ENCODE measurements at places on chromosomes 11 and 22.

DNA sequence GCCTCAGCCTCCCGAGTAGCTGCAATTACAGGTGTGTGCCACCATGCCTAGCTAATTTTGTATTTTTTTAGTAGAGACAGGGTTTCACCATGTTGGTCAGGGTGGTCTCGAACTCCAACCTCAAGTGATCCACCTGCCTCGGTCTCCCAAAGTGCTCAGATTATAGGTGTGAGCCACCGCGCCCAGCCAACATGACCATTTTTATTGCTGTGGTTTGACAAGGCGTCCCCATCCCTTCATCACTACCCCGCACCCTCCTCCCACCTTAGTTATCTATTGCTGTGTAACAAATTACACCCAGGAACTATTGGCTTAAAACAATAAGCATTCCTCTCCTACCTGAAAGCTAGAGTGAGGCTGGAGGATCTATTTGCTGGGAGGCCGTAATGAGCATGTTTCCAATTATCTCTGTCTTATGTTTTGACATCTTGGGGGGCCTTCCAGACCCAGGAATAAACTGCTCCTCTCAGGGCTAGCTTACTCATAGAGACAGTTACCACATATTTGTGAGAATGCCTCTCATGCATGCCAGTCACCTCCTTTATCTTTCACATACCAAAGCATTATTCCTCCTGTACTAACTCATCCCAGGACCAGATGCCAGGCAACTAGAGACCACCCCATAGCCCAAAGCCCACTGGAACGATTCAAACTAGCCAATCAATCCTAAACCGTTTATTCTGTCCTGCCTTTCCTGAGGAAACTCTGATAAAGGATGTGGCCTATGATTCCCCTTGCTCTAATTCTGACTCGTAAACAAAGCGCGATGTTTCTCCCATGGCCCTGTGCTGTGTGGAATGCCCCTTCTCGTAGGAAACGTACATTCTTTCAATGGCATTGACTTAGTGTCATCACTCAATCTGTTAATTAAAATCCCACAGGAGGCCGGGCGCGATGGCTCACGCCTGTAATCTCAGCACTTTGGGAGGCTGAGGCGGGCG, 19.4 kb downstream of the SNU13 start:
- no peak for DNase-seq

- no peak for DNase-seq
Observed at GRCh38 chr11:104782377-104782754, 115.9 kb downstream of the CASP12 start.

GRCh38 chr11:127843483-127844396, 743.6 kb downstream of the ETS1 start:
- peak; percentile 52 for DNase-seq

GRCh38 chr11:58275002-58275401, 6.9 kb upstream of the OR10W1 start:
- no peak for DNase-seq

GRCh38 chr11:65058012-65058411, 341 bp downstream of the NAALADL1 start:
- DNase-seq, result no peak

GRCh38 chr11:6385046-6385777, 5.1 kb upstream of the SMPD1 start:
- DNase-seq, result no peak

- DNase-seq, result no peak
Observed at GRCh38 chr22:20530368-20531153, 23.2 kb downstream of the MED15 start.
